ENCODE measurements at places on chromosomes 3 and 15. TPM values are rescaled to one million over a fixed set of nuclear protein-coding genes. Genes with fewer than 3 reads are reported as not detected.

GRCh38 chr3:110903771-110904519 is 167.7 kb upstream of the NECTIN3 start:
- no peak for DNase-seq

- peak; percentile 72 for DNase-seq
These were observed 3.3 kb downstream of the ANKRD63 start for GRCh38 chr15:40279437-40280141.

DNA sequence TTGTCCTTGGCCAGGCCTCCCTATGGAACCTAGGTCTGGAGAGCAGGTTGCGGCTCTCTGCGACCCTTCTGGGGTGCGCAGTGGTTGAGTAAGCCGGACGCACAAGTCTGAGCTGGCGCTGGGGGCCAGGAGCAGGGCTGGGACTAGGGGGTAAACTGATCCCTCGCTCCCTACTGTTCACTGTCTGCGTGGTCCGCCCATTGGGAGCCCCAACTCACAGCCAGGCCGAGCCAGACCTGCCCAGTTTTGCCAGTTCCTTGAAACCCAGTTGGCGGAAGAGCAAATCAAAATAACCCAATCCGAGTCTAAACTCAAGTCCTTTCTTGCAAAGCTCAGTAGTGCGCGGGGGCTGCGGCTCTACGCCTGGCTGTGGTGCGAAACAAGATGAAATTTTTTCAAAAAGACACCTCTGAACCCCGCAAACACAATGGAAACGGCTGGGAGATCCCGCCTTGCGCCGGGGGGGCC is 17.5 kb downstream of the RGMA start:
- DNase-seq, result no peak

GRCh38 chr3:126912491-126913195 is 70.3 kb upstream of the PLXNA1 start:
- DNase-seq, result no peak

- no peak for DNase-seq
These were observed 81.3 kb upstream of the RNF7 start for GRCh38 chr3:141656771-141657170.

DNA sequence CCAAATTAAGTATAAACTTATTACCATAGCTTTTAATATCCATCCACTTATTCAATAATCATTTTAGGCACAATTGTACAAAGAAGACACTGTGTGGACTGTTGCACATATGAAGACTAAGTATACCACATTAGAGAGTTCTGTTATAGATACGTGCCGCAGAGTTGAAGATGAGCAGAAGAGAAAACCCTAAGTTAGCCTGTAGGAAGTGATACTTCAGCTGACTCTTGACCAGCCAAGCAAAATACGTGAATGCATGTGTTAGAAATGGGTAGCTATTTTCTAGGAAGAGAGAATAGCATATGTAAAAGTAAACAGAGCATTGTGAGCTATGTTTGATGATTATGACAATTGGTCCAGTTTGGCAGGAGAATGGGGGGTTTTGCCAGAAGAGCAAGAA is 272.0 kb upstream of the ATP11B start:
- DNase-seq, result no peak

Gene PRTG
- total RNA-seq, result 35.5 TPM

All from G401 (cell line).